Cardiac muscle cell (in vitro differentiated cells and primary cell): ENCODE measurements at places on chromosomes 2 and 18.

DNA sequence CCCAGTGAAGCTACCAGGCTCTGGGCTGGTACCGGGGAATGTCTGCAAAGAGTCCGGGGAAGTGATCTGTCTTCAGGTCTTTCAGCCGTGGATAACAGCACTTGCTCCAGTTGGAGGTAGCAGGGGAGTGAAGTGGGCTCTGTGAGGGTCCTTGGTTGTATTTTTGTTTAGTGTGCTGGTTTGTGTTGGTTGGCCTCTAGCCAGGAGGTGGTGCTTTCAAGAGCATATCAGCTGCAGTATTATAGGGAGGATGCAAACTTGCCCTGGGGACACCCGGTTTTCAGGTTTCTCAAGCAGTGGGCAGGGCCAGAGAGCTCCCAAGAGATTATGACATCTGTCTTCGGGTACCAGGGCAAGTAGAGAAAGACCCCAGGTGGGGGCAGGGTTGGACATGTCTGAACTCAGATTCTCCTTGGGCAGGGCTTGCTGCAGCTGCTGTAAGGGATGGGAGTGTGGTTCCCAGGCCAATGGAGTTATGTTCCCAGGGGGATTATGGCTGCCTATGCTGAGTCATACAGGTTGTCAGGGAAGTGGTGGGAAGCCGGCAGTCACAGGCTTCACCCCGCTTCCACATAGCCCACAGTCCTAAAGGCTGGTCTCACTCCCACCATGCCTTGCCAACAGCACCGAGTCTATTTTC, 34.4 kb downstream of the ACAA2 start:
- DNase-seq: peak; percentile 42

GRCh38 chr2:187264612-187265011, 183.4 kb downstream of the CALCRL start:
- DNase-seq: no peak

DNA sequence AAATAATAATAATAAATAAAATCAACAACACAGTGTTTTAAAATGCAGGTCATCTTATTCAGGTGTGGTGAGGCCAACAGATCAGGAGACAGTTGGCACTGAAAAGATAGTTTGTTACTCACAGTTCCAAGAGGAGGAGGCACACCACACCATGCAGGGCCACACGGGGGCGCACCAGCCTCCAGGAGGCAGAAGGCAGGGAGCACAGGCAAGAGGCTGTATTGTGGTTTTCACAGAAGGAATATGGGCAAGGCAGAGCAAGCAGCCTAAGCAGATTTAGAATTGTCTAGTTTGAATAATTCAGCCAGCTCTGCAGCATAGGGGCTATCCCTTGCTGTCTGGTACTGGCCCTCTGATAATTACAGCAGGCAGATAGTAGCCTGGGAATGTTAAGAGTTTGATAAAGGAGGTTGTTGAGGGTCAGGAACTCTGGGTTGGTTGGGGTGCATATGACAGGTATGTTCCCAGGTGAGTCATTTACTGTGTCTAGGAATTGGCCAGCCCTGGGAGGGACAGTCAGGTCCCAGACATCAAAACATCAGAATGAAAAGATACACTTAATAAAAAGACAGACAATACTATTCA, 31.3 kb downstream of the KIAA2012 start:
- DNase-seq: peak; percentile 55

GRCh38 chr2:37609782-37610181, 61.7 kb downstream of the CDC42EP3 start:
- DNase-seq: no peak

GRCh38 chr18:2376707-2377106, 194.6 kb downstream of the METTL4 start:
- no peak for DNase-seq

DNA sequence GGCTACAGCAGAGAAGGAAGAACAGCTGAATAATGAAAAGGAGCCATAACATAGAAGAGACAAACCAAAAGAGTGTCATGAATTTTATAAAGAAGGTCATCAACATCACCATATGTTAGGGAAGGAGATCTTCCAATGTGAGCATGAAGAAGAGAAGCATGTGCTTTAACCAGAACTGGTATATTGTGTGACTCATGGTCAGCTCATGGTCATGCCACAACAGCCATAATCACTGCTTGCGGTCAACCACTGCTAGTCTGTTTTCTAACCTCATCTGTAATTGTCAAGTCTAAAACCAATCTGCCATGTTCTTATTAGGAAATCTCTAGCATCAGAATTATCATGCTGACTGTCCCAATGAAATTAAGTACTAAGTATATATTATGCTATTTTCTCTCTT, 204.1 kb upstream of the VRK2 start:
- no peak for DNase-seq

DNA sequence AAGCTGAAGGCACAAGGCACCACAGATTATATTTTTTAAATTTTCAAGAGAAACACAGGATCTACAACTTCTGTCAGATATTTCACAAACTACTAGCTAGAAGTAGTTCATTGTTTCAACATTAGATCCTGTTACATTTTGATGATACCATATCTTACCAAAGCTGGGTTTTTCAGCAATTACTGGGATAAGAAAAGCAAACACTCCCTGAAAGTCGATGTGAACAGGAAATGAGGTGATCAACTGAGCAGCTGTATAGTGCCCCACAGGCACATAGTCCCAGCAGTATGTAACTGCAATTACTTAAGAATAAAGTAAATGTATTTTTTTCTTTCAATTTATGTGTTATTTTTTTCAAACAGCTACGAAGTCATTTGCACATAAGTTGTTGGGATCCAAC, 103.5 kb downstream of the DNER start:
- DNase-seq: no peak

DNA sequence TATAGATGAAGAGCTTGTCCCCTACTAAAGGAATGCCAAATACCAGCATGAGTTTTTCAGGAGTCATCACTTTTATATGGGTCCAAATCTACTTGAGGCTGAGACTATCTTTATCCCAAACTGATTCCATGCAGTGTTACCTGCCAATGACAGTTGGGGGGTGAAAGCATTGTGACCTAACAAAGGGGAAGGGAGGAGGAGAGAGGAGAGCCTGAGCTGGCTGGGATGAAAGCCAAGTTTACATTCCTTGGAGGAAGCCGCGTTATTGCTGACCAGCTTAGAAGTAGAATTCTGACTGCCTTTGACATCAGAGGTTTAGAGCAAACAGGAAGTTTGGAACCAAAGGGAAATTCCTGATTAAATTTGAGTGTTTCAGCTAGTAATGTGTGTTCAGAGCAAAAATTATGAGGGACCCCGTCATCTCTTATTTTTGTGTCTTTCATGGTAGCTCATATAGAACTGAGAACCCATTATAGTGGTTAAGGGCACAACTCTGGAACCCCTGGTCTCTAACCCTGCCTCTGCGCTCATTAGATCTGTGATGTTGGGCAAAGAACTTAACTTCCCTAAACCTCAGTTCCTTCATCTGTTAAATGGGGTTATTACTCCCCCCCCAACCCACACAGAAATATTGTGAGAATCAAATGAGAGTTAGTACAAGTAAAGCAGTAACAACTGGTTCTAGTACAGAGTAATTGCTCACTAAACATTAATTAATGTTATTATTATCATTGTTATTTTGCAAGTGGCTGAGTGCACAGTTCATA, 199.3 kb upstream of the EPAS1 start:
- peak; percentile 99 for DNase-seq

- no peak for DNase-seq
Observed at GRCh38 chr2:216206041-216206703, 97.0 kb downstream of the XRCC5 start.

- peak; percentile 3 for DNase-seq
Observed at GRCh38 chr2:175372704-175373701, 191.5 kb upstream of the ATP5MC3 start.

DNA sequence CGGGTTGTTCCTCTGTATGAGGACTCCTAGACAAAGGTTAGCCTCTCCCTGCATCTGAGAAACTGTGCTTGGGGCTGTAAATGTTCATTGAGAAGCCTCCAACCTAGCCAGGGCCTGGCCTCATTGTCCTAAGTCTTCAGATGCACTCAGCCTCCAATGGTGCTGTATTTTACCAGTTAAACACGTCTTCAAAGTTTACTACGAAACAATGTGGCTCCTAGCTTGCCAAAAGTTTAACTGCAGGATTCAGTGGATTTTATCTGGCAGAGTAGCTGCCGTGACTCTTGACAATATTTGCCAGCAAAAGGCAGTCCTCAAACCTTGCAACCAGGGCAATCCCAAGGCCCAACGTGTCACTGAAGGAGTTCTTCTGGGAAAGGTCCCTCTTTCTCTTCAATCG, 1.1 kb downstream of the PID1 start:
- no peak for DNase-seq

DNA sequence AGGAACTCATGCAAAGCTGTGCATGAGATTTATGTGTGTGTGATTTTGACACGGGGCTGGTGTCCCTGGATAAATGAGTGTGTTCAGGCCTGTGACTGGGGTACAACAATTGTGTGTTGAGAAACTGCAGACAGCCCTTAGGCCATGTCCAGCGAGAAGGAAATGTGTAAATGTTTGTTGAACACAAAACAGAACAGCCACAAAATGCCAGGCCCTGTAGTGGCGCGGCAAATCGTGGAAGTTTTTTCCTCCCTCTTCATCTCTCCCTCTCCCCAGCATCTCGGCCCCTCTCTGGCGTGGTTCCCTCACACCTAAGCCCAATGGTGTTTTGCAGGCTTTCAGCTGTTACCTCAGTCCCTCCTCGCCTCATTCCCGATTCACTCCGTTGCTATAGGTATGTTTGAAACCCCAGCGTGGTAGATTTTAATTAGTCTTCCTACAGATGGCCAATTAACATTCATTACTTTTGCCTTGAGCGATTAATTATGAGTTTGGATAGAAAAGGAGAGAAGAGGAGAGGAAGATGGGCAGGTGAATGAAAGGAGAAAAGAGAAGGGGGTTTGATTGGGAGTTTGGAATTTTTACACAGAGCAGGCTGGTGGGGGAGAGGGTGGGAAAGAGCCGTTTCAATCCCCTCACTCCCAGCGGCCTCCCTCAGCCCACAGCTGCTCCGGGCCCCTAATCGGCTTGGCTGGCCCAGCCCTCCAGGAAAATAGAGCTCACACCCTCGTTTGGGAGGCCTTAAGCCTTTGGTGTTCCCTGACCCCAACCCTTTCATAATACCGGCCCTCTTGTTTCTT, 10.8 kb downstream of the SPR start:
- no peak for DNase-seq

- DNase-seq: no peak
Observed at GRCh38 chr18:8031496-8031895, 464.4 kb downstream of the PTPRM start.

- peak; percentile 15 for DNase-seq
Observed at GRCh38 chr2:31322371-31322770, 88.4 kb downstream of the EHD3 start.

GRCh38 chr2:119838179-119838578, 78.5 kb downstream of the PTPN4 start:
- DNase-seq: no peak

DNA sequence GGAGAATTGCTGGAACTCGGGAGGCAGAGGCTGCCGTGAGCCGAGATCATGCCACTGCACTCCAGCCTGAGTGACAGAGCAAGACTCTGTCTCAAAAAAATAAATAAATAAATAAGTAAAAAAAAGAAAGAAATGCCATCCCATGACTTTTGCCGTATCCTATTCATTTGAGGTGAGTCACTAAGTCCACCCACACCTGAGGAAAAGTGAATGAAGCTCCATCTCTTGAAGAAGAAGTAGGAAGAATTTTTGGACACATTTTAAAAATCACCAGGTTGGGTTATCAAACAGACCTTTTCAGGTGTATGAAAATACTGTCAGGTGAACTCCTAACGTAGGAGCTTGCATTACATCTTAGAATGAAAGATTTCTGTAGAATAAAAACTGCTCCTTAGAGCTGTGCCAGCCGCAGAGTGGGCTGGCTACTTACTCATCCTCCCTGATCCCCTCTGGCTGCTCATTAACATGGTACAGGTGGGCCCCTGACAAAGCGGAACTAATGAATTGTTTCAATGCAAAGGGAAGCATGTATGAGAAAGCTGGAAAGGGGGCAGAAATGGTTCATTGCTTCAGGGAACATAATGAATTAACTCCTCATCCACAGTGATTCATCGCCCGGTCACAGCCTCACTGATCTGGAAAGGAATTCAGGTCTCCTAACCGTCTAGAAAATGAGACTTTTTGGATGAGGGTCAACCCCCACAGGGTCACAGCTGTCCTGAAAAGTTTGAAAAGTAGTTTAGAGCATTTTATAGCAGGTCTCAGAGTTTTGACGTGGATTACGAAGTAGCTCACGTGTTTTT, 191.4 kb downstream of the SPP2 start:
- DNase-seq: no peak

GRCh38 chr2:40680547-40680946, 228.7 kb upstream of the SLC8A1 start:
- DNase-seq: no peak
